T-helper 22 cell (primary cell): ENCODE measurements at places on chromosomes 7 and 10.

DNA sequence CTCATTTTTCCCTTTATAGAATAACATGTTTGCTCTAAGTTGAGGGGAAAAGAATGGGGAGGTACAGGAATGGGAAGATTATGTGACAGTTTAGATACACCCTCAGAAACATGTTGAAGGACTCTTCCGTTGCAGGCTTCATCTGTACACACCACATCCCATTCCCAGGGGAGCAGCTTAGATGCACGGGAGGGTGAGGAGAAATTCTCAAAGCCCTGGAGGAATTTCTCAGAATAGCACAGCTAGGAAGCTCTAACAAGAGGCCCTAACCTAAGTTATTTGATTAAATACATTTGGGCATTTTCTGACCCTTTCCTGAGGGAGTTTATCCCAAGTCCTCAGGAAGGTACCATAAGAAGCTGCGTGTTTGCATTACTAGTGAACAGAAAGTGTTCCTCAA lies 660.2 kb upstream of the IGFBP3 start:
- DNase-seq = no peak

DNA sequence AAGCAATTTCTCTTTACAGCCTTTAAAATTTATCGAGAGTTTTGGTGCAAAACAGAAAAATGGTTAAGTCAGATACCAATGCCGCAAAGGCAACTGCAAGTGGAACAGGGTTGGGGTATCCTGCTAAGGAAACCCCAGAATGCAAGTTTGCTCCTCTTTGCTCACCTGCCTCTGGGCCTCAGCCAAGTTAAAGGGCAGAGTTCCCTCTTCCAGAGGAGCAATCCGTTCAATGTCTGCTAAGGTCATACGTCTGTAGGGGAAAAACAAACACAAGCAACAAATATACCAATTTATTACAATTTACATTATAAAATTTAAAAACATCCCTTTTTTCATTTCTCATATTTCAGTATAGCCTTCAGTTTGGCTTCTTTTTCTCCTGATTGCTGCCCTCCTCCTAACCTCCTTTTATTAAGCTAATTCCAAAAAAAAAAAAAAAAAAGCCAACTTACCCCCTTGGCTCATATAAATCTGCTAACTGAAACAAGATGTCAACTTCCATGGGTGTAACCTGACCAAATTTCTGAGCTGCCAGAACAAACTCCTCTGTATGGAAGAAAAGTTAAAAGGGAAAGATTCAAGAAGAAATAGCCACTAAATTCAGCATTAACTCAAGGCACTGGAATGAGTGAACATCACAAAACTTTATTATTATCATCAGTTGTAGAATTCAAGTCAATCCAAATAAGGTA lies 132.6 kb downstream of the SLC25A13 start:
- no peak for DNase-seq

DNA sequence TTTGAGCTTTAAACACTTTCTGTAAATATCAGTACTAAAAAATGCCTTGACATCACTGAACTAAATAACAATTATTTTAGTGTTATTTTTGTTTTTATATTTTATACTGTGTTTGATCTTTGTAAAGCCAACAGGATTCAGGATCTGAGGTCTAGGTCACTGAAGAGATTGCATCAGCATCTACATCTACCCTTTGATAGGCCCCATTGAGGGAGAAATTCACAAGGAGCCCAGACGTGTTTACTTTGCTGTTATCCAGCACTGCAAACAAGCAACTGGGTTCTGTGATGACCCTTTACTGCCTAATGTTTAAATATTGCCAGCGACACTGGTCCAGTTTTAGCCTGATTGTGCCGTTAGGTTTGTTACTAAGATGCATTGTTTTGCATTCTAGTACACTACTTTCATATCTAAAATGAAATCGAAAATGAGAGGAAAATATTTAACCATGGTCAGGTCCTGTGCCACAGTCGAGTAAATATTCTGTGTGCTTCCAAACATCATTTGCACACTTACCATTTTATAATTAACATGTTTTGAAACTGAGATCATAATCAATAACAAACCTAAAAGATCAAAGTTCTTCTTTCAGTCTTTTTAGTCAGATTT lies 48.7 kb downstream of the SP8 start:
- no peak for DNase-seq

- no peak for DNase-seq
Measured at GRCh38 chr10:7383442-7383841, 27.4 kb downstream of the SFMBT2 start.
